MCF 10A (cell line): ENCODE measurements at places on chromosomes 12 and 14. TPM values are rescaled to one million over a fixed set of nuclear protein-coding genes. Genes with fewer than 3 reads are reported as not detected.

DNA sequence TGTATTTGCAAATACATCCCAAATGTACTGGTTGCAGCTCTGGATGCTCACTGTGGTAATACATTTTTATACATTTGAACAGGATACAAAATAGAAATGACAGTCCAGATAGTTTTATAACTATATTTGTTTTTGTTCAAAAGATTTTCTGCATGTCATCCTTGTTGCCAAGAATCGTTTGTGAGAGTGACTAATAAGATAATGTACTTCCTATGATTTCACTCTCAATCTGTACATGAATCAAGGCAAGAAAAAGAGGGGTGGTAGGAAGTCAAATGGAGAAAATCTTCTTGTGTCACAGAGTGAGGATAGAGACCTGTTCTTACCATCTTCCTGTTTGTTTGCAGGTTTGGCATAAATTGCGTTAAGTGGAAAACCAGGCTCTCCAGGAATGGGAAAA is 13.9 kb downstream of the ARPC3 start:
- DNase-seq: no peak

Gene EXOC3L4
- not detected in 2 replicates for total RNA-seq

- DNase-seq: no peak
Observed at GRCh38 chr12:14193639-14194038, 171.8 kb upstream of the ATF7IP start.

GRCh38 chr12:124734224-124734788 is 129.4 kb downstream of the SCARB1 start:
- DNase-seq: no peak

- DNase-seq: no peak
Observed at GRCh38 chr12:12926571-12927071, 25.3 kb downstream of the GPRC5D start.

- DNase-seq: peak; percentile 46
Observed at GRCh38 chr12:24909667-24910066, 39.2 kb downstream of the BCAT1 start.

DNA sequence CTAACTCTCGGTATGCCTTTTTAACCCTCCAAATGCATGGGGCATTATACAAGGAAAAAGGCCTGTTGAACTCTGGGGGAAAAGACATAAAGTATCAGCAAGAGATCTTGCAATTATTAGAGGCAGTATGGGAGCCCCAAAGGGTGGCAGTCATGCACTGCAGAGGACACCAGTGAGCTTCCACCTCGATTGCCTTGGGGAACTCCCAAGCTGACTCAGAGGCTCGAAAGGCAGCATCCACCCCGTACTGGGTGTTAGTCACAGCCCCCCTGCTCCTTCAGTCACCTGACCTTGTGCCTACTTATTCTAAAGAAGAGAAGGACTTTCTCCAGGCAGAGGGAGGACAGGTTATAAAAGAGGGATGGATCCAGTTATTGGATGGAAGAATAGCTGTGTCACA is 781.4 kb upstream of the TMEM132C start:
- DNase-seq: peak; percentile 88

DNA sequence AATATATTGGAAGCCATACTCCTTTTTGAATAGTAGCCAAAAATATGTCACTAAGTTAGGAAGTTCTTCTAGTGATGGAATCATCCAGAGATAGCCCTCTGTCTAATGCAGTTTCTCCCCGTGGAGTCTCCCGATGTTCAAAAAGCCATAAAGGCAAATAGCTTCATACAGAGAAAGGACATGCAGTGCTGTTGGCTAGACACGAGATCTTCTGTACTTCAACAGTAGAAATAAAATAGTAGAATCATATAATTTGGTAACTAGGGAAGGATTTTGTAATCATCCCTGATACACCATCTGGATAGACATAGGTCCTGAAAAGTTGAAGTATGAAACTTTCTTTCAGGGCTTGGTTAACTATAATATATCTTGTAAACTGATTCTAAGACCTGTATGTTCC is 27.6 kb downstream of the LRFN5 start:
- no peak for DNase-seq
